ENCODE measurements at places on chromosomes 7 and 10. TPM values are rescaled to one million over a fixed set of nuclear protein-coding genes. Genes with fewer than 3 reads are reported as not detected.

GRCh38 chr10:18224626-18225445 lies 84.6 kb downstream of the CACNB2 start:
- DNase-seq: no peak

SLC26A4 gene
- total RNA-seq: 0.32 TPM

DNA sequence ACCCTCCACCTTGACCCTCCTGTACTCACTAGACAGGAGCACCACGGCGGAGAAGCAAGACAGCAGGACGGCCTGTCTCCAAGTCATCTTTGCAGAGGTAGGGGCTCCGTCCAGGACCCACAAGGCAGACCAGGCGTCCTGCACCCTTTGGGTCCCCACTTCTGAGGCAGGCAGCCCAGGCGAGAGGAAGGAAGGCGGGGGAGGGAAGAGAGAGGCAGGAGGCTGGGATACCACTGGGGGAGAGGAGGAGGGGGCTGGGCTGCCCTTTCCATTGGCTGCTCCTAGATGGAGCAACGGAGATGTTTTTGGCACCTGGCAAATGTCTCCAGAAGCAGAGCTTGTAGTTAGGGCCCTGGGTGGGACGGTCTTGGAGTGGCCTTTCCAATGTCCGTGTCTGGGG lies at the start of gene UCMA:
UCMA (minus strand) TSS at position 203 of the 400 bp plus-strand sequence; CDS start at position 87, 116 bp downstream.
- no peak for DNase-seq

UFSP1 gene
- total RNA-seq: 3.2 TPM

DNA sequence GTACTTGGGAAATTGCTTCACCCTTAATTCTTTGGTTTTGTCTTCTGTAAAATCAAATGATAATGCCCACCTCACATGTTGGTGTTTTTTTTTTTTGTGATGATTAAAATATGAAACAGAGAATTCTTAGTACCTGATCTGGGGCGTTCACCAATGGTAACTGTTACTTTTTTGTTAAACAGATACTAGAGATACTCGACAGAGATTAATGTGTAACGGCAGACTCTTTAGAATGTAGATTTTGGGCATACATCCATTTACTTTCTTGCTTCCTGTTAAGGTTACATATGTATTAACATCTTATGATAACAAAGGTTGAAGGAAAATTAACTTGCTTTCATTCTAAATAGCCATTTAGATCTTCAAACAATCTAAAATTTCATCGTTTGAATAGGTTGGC lies 23.3 kb downstream of the PLXDC2 start:
- DNase-seq: no peak

- no peak for DNase-seq
Measured at GRCh38 chr10:91930939-91931338, 7.4 kb downstream of the BTAF1 start.

TMEM176A gene
- 167 TPM for total RNA-seq

DNA sequence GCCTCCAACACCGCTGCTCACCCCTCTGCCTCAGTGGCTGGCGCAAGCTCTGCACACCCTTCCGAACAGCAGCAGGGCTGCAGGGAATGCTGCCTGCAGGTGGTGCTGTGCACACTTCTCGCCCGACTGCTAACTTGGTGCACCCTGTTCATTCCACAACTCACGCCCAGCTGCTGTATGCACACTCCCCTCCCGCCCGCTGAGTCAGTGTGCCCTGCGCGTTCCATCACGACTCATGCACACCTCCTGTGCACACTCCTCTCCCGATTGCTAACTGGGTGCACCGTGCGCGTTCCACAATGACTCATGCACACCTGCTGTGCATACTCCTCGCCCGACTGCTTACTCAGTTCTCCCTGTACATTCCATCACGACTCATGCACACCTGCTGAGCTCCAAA lies 21.5 kb downstream of the ADARB2 start:
- DNase-seq: no peak

OR6V1 gene
- not detected for total RNA-seq

DNA sequence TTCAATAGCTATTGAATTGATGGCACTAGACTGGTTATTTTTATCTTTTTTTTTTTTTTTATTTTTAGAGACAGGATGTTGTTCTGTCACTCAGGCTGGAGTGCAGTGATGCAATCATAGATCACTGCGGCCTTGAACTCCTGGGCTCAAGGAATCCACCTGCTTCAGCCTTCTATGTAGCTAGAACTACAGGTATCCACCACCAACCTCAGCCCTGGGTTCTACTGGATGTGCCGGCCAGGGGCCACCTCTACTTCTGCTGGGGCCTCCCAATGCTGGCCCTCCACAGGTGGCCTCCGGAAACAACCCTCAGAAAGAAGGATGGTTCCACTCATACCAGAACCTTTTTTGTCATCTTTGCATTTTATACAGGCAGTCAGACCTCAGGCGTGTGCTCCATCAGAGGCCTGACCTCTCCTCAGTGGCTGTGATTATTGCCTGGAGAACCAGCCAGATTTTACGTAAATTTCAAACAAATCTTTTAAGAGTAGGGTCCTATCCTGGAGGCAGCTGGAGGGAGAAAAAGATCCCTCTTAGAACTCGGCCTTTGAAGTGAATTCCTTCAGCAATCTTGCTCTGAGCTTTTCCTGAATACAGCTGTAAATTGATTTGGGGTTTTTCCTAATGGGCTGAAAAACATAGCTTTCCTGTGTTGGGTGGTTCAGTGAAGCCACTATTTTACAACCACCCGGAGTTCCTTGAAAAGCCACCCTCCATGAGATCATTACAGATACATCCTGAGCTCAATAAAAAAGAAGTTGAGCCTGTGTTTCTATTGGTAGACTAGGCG lies 110.0 kb downstream of the SPAG6 start:
- DNase-seq: no peak

- no peak for DNase-seq
Measured at GRCh38 chr10:128096486-128097199, 29.6 kb downstream of the MKI67 start.

OR9A2 gene
- not detected for total RNA-seq

CRCP gene
- 31.5 TPM for total RNA-seq

CALU gene
- 318 TPM for total RNA-seq

DNA sequence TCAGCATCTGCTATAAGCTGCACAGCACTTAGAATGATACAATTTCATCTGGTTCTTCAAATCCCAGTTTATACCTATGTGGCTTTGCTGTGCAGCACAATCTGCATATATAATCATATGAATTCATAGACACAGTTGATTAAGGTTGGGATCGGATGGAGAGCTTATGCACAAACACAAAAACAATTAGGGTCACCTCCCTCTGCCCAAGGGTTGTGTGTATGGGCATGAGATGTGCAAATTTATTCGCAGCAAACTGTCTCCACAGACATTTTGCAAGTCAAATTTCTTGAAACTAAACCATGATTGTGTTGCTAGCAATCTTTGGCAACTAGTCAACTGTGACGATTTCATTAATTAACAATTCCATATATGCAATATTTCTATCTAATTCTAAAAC lies 955.7 kb downstream of the SORCS3 start:
- DNase-seq: no peak

- peak; percentile 73 for DNase-seq
Measured at GRCh38 chr7:44347546-44348114, 22.2 kb upstream of the CAMK2B start.

ARMC3 gene
- total RNA-seq: not detected

DAGLB gene
- total RNA-seq: 8.6 TPM

DNA sequence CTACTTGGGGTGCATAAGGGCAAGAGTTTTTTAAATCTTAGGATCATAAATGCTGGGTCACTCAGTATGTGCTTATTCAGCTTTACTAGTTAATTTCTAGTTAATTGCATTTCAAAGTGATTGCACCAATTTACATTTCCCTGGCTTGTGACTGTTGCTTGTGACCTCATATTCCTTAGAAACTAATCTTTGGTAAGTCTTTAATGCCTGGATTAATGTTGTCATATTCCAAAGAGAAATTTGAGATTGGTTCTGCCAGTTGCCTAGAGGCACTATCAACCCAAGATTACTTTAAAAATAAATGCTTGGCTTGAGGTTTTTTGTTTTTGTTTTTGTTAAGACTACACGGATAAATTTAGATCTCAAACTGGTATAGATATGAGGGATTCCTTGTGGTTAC lies 103.1 kb downstream of the ANK3 start:
- DNase-seq: no peak

ZSCAN21 gene
- 7.1 TPM for total RNA-seq

NME8 gene
- not detected for total RNA-seq

- DNase-seq: no peak
Measured at GRCh38 chr7:7857143-7857583, 111.4 kb upstream of the GLCCI1 start.

GRCh38 chr7:84538268-84538667 lies 343.7 kb upstream of the SEMA3A start:
- no peak for DNase-seq

- no peak for DNase-seq
Measured at GRCh38 chr10:13608246-13608853, 21.6 kb downstream of the PRPF18 start.

DNA sequence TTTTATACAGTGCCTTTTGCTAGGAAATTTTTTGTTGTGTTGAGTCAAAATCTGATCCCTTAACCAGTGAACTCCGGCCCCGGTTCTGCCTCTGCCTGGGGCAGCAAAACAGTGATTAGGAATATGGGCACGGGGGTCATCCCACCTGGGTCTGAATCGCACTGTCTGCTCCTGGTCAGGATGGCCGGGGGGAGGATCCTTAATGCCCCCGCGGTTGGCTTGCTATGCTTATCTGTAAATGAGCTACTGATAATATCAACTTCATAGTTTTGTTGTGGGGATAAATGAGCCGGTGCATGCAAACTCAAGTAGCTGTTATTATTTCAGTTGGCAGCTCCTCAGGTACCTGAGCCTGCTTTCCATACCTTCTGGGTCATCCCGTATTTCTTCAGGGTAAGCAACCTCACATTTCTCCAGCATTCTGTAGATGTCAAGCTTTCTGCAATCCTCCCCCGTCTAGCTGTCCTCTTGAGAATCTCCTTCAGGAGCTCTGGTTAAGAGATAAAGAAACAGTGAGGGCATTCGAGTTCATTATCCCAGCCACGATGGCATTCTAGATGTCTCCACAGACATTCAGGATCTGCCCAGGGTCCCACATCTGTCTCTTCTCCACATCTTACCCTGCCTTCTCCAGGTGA lies 592.2 kb downstream of the SDK1 start:
- DNase-seq: no peak

DNA sequence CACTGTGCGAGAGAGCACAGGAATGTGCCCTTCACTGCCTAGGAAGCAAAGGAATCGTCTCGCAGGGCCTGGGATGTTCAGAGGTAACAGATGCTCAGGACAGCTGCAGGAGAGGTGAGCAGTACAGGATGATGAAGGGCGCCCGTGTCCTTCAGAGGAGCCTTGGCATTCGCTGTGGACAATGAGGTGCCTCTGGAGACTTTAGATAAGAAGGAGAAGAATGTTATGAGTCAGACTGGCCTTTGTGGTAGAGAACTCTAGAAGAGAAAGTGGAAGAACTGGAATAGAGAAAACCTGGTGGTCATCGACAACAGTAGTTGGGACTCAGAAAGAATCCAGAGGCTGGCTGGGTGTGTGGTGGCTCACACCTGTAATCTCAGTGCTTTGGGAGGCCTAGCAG lies 64.4 kb upstream of the LEP start:
- no peak for DNase-seq

NHLRC2 gene
- total RNA-seq: 75.1 TPM

VSTM4 gene
- total RNA-seq: 22.8 TPM

DNA sequence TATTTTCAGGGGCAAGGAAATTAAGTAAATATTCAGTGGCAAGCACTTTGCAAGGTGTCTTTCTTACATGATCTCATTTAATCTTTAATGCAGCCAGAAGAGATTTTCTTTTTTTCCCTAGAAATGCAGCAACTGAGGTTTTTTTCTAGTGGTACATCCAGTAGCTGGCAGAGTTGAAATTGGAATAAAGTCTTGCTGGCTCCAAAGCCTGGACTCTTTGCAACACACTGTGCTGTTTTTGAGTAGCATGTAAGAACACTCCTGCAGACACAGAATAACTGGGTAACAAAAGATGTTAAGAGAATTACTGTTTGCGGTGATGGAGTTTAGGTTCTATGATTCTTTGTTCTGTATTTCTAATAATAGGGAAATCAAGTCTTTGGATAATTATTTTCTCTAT lies 123.6 kb downstream of the PON1 start:
- no peak for DNase-seq

- no peak for DNase-seq
Measured at GRCh38 chr7:154968336-154969001, 34.5 kb downstream of the PAXIP1 start.
